Naive thymus-derived CD8-positive, alpha-beta T cell (primary cell): ENCODE measurements at places on chromosomes 2 and 18. TPM values are rescaled to one million over a fixed set of nuclear protein-coding genes. Genes with fewer than 3 reads are reported as not detected.
A peak's percentile ranks its signal among the peaks of the same experiment; 100 is the strongest.

- peaks cover 10% of the 10 kb centered on the region for H3K4me1 ChIP-seq
- H3K36me3 ChIP-seq, result no peaks in the 10 kb centered on the region
- no peak overlapping the region for H3K4me3 ChIP-seq
- no peaks in the 10 kb centered on the region for H3K27me3 ChIP-seq
These were observed 123.1 kb upstream of the ARL4C start for GRCh38 chr2:234620018-234620417.

- no peak overlapping the region for H3K4me3 ChIP-seq
- H3K4me1 ChIP-seq, result peaks cover 65% of the 10 kb centered on the region
- no peak for DNase-seq
- H3K27me3 ChIP-seq, result no peaks in the 10 kb centered on the region
These were observed 24.3 kb downstream of the CERS6 start for GRCh38 chr2:168480356-168480755.

DNA sequence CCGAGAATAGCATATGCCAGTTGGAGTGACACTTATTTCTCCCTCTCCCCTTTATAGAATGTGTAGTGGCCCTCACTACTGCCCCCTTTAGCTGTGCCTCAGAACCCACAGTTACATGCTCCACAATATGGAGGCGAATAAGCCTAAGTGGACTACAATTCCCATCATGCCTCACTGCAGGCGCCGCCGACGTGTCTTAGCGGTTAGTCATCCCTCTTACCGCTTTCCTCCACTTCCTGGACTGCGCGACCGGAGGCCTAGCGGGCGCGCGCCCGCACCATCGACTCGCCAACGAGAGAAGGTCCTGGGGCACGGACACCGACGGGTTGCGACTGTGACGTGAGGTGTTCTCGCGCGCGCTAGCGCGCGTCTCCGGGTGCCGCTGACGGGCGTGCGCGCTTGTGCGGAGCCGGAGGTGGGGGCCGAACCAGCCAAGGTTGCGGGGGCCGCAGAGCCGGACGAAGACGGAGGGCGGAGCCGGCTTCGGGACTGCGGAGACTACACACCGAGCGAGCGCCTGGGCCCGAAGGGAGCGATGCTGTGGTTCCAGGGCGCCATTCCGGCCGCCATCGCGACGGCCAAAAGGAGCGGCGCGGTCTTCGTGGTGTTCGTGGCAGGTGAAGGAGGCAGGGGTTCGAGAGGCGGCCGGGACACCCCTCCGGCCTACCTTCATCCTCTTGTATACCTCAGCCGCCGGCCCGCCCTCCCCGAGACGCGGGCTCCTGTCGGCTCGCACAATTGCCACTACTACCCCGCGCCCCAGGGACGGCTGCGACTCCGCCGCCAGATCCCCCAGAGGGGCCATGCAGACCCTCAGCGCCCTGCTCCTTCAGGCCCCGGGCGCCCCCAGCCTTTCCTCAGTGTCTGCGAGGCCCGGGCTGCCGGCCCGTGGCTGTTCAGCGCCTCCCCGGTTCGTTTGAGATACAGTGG lies at the start of gene UBXN4:
Gene UBXN4 (plus strand): TSS at position 461 of the 930 bp plus-strand sequence. CDS start 75 bp downstream, at position 536.
- no peaks in the 10 kb centered on the region for H3K27me3 ChIP-seq
- peak; percentile 98 for DNase-seq
- peaks cover 24% of the 10 kb centered on the region for H3K4me1 ChIP-seq
- H3K36me3 ChIP-seq, result no peaks in the 10 kb centered on the region

DNA sequence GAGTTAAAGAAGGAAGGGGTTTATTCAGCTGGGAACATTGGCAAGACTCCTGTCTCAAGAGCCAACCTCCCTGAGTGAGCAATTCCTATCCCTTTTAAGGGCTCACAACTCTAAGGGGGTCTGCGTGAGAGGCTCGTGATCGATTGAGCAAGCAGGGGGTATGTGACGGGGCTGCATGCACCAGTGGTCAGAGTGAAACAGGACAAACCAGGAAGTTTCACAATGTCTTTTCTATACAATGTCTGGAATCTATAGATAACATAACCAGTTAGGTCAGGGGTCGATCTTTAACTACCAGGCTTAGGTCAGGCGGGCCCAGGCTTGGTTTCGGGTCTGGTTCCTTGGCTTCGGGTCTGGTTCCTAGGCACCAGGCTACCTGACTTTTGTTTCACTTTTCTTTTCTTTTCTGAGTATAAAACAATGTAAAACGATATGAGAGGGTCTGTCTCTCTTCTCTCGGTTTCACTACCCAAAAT lies 30.1 kb upstream of the LIPG start:
- H3K4me3 ChIP-seq, result no peak overlapping the region
- H3K27ac ChIP-seq, result no peak overlapping the region
- peaks cover 17% of the 10 kb centered on the region for H3K27me3 ChIP-seq
- H3K4me1 ChIP-seq, result no peaks in the 10 kb centered on the region

DNA sequence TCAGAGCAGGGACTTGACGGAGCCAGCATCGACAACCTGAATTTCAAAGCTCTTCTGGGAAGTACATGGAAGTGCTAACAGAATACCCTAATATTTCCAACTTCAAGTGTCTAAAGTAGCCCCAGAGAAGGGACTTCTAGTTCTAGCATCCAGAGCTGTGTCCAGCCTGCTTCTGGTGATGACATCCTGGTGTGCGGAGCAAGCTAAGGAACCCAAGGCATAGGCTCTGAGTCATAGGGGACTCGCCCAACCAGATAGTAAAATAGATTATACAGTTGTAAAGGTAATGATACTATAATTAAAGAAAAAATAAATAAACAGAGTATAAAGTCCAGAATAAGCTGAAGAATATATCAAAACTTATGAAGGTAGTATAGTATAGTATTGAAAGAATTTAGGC lies 108.1 kb upstream of the SERPINE2 start:
- H3K27ac ChIP-seq, result no peak overlapping the region
- no peak for DNase-seq
- H3K4me3 ChIP-seq, result no peak overlapping the region
- H3K36me3 ChIP-seq, result no peaks in the 10 kb centered on the region
- no peaks in the 10 kb centered on the region for H3K4me1 ChIP-seq

GRCh38 chr18:3952031-3952430 lies 502.1 kb downstream of the TGIF1 start:
- no peaks in the 10 kb centered on the region for H3K4me1 ChIP-seq
- H3K36me3 ChIP-seq, result no peaks in the 10 kb centered on the region
- peaks cover 2% of the 10 kb centered on the region for H3K27me3 ChIP-seq

- no peak for DNase-seq
- H3K27ac ChIP-seq, result no peak overlapping the region
- H3K4me1 ChIP-seq, result peaks cover 12% of the 10 kb centered on the region
- no peak overlapping the region for H3K4me3 ChIP-seq
These were observed 4.3 kb upstream of the TFCP2L1 start for GRCh38 chr2:121289271-121289670.

DNA sequence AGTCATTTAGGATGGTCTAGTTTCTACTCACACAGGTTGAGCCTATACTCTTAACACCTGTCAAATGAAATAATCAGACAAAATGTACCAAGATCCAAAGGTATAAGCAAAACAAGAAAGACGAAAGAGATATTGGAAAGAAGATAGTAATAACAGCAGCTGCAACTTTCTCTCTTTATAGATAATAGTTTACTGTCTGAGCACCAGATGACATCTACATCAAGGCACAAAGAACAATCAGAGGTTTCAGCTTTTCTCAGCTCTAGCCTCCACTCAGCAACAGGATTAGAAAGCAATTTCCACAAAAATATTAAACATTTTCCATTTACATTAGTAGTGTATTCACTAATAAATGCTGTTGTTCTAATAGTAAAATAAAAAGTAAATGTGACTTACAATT lies 66.3 kb downstream of the RTTN start:
- no peaks in the 10 kb centered on the region for H3K4me1 ChIP-seq
- no peaks in the 10 kb centered on the region for H3K27me3 ChIP-seq
- no peak for DNase-seq
- no peak overlapping the region for H3K27ac ChIP-seq
- no peak overlapping the region for H3K4me3 ChIP-seq

DNA sequence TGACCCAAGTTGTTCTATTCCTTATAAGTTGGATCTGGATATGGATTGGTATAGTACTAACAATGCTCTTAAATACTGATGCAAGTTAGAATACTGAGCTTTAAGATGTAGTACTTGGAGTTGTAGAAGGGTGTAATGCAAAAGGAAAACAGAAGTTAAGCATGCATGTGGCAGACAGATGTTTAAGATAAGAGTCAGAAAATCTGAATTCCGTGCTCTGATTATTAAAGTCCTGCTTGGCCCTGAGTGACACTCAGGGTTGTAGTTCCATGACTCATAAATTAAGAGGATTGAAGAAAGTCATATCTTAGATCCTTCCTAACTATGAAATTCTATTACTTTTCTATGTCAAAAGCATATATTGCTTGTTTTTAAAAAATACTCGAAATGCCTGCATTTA lies 250.6 kb downstream of the RPRM start:
- no peak overlapping the region for H3K27ac ChIP-seq
- no peaks in the 10 kb centered on the region for H3K27me3 ChIP-seq

DNA sequence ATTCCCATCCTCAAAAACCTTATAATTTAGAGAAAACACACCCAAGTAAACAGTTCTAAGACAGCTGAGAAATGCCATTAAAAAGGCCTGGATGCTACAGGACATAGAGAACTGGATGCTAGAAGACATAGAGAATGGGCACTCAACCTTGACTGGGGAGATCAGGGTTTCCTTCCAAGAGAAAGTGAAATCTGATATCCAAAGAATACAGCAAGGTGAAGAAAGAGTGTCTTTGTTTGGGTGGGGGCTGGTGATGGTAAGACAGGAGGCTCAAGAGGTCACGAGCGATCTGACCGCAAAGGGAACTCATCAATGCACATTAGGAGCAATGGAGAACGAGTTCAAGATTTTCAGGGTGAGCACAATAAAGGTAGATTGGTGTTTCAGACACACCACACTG lies 31.6 kb downstream of the EPB41L3 start:
- H3K4me3 ChIP-seq, result no peak overlapping the region
- no peaks in the 10 kb centered on the region for H3K27me3 ChIP-seq
- peaks cover 5% of the 10 kb centered on the region for H3K4me1 ChIP-seq
- no peak for DNase-seq
- no peaks in the 10 kb centered on the region for H3K36me3 ChIP-seq
- H3K27ac ChIP-seq, result no peak overlapping the region

- H3K4me1 ChIP-seq, result peaks cover 73% of the 10 kb centered on the region
- no peak for DNase-seq
- H3K4me3 ChIP-seq, result no peak overlapping the region
- H3K27me3 ChIP-seq, result no peaks in the 10 kb centered on the region
These were observed 68.3 kb downstream of the BABAM2 start for GRCh38 chr2:27958711-27959378.

- H3K36me3 ChIP-seq, result peaks cover 34% of the 10 kb centered on the region
- peaks cover 22% of the 10 kb centered on the region for H3K4me1 ChIP-seq
- no peak overlapping the region for H3K4me3 ChIP-seq
- no peak for DNase-seq
- H3K27me3 ChIP-seq, result no peaks in the 10 kb centered on the region
- H3K27ac ChIP-seq, result no peak overlapping the region
These were observed 29.2 kb downstream of the WIPF1 start for GRCh38 chr2:174568425-174568824.

DNA sequence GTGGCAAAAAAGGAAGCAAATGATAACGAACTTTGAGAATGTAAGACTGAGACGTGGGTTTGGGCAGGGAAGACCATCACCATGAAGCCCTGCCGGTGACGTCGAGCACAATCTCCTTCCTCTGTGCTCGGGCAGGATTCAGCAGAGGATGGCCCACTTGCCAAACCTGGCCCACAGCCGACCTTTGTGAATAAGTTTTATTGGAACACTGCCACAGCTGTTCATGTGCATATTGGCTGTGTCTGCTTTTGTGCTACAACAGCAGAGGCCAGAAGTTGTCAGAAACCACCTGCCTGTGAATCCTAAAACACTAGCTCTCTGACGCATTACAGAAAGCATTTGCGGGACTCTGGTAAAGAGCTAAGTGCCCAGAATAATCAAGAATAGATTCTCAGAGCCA lies 223.9 kb downstream of the MYT1L start:
- DNase-seq, result no peak
- peaks cover 10% of the 10 kb centered on the region for H3K27me3 ChIP-seq
- no peaks in the 10 kb centered on the region for H3K36me3 ChIP-seq

DNA sequence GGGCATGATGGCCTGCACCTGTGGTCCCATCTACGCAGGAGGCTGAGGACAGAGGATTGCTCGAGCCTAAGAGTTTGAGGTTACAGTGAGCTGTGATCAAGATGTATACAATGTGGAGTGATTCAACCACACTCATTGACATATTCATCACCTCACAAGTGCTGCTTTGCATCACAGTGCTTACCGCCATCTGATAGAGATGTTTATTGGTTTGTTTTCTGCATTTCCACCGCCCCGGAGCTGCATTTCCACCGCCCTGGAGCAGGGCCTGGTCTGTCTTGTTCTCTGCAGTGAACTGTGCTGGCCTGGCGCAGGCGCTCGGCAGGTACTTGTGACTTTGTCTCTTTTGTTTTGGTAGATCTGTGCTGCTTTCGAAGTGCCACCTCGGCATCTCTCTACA lies 96.0 kb downstream of the SMAD7 start:
- H3K27me3 ChIP-seq, result no peaks in the 10 kb centered on the region
- H3K4me1 ChIP-seq, result peaks cover 29% of the 10 kb centered on the region
- no peaks in the 10 kb centered on the region for H3K36me3 ChIP-seq
- no peak overlapping the region for H3K27ac ChIP-seq
- no peak for DNase-seq
- H3K4me3 ChIP-seq, result no peak overlapping the region

DNA sequence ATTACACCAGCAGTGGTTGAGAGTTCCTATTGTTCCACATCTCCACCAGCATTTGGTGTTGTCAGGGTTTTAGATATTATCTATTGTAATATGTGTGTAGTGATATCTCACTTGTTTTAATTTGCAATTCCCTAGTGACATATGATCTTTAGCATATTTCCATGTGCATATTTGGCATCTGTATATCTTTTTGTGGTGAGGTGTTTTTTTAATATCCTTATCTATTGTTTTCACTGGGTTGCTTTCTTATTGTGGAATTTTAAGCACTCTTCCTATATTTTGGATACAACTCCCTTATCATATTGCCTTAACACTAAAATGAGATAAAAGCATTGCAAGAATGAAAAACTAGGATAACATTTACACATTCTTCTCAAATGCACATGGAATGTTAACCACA lies 453.9 kb upstream of the FSIP2 start:
- H3K4me3 ChIP-seq, result no peak overlapping the region
- H3K27ac ChIP-seq, result no peak overlapping the region
- H3K4me1 ChIP-seq, result no peaks in the 10 kb centered on the region
- no peaks in the 10 kb centered on the region for H3K27me3 ChIP-seq

GRCh38 chr2:173370198-173370597 lies 15.5 kb downstream of the CDCA7 start:
- H3K4me3 ChIP-seq, result peak overlapping the region; percentile 4
- H3K27ac ChIP-seq, result peak overlapping the region; percentile 17
- no peaks in the 10 kb centered on the region for H3K27me3 ChIP-seq
- H3K4me1 ChIP-seq, result peaks cover 6% of the 10 kb centered on the region

GRCh38 chr2:17058772-17059402 lies 393.3 kb upstream of the CYRIA start:
- no peaks in the 10 kb centered on the region for H3K4me1 ChIP-seq
- H3K27ac ChIP-seq, result no peak overlapping the region
- H3K27me3 ChIP-seq, result no peaks in the 10 kb centered on the region

Gene ZFAND2B
- 85.1 TPM for polyA plus RNA-seq

Gene ALLC
- not detected for polyA plus RNA-seq

Gene SERPINB5
- not detected for polyA plus RNA-seq

Gene SRD5A2
- polyA plus RNA-seq, result 0.09 TPM

Gene MC5R
- polyA plus RNA-seq, result not detected

Gene NOSTRIN
- polyA plus RNA-seq, result not detected

Gene TNFAIP6
- not detected for polyA plus RNA-seq
